MG63 (cell line): ENCODE measurements at places on chromosomes 13 and 19. TPM values are rescaled to one million over a fixed set of nuclear protein-coding genes. Genes with fewer than 3 reads are reported as not detected.

- DNase-seq, result no peak
Observed at GRCh38 chr13:32229443-32229842, 85.7 kb downstream of the ZAR1L start.

- no peak for DNase-seq
Observed at GRCh38 chr13:114025405-114025713, 51.5 kb upstream of the C13orf46 start.

- DNase-seq, result no peak
Observed at GRCh38 chr13:107475753-107476453, 739.4 kb downstream of the LIG4 start.

Gene PNMA8A
- 0.22 and 0.46 TPM in 2 replicates for total RNA-seq

DNA sequence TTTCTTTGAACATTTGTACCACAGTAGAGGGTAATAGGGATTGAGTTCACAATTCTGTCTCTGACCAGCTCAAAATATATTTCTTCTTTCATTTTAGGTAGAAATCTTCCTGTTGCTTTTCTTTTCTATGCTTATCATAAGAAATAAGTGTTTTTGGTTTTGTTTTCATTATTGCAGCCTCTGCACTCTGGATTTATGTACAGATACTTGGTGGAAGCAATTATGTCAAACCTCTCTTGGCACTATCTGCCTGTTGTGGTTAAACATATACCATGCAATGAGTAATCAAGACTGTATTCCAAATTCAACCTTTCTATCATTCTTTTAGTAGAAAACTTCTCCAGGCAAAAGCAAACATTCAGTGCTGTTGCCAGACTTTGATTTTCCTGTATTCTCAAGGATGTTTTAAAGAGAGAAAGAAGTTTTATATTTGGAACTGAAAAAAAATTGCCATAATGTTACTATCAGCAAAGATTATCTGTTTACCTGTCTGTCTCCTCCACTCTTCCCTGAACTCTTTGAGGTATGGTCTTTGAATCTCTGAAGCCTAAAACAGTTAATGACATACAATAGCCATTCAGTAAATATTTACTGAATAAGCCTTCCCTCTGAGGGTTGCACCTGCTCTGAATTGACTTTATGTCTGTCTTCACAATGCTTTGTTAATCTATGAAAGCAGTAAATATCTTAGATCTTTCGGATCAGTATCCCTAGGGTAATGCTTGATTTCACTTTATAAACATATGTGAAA is 612.5 kb upstream of the PRR20A start:
- no peak for DNase-seq

Gene LRRC25
- not detected in 2 replicates for total RNA-seq

Gene MUC16
- not detected in 2 replicates for total RNA-seq

DNA sequence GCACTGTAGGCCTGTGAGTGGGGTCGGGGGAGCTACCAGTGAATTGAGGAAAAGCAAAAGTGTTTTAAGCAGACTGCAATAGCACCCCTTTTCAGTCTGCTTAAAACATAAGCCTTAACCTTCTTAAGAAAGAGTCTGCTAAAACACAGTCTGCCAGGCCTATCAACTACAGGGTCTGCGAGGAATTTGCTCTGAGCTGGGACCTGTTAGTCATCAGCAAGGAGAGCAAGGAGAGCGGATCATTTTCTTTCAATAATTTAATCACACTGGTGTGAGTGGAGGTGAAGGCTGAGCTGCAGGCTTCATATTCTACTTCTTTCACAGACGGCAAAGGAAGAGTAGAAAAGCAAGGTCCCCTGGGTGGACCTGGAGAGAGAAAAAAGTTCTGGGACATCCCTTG is 342.7 kb downstream of the ENOX1 start:
- no peak for DNase-seq

- DNase-seq, result no peak
Observed at GRCh38 chr19:19528721-19529490, at the start of gene YJEFN3. Gene YJEFN3, plus strand, starts transcription at chr19:19528911. Its CDS starts 22 bp downstream, at chr19:19528933.

Gene IRF3
- total RNA-seq, result 64.1 and 104 TPM in 2 replicates

DNA sequence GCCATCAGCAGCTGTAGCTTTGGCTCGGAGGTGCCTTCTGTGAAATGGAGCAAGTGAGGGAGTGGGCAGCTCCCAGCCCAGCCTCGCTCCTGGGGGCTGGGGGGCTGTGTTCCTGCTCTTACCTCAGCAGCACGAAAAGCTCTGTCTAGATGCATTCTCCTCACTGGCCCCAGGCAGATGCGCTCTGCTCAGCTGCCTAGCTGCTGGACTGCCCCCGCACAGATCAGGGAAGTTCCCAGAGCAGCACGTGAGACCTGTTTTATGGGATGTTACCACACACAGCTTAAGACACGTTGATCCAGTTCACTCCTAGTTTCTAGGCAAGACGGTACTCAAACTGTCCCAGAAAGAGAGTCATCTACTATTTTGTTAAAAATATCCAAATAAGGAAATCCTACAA is 13.6 kb downstream of the LCP1 start:
- no peak for DNase-seq

Gene ANKRD24
- total RNA-seq, result 0.13 TPM in 1 of 2 replicates, not detected in the other

DNA sequence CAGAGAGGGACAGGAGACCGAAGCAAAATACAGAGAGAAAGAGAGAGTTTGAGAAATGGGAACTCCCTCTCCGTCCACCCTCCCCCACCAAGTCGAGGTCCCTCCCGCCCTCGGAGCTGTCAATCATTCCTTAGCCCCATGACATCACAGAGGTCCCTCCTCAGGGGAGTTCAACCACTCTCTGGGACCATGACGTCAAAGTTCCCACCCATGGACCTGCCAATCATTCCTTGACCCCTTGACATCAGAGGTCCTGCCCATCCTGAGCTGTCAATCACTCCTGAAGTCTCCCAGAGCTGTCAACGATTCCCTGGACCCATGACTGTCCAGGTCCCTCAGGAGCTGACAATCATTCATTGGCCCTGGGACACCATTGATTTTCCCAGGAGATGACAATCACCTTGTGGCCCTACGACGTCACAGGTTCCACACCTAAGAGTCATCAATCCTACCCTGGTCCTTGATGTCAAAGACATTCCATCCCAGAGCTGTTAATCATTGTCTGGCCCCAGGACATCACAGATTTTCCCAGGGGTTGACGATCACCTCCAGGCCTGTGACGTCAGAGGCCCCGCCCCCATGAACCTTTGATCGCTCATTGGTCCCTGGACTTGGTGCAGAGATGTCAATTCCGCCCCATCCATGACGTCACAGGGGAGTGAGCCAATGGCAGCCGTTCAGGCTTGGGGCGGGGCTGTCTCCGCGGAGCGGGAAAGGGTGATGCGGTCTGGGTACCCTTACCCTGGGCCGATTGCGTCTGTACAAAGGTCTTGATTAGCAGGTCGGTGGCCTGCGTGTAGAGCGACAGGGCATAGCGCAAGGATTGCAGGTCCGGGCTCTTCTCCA is 61.7 kb downstream of the COLGALT1 start:
- DNase-seq, result peak; percentile 16

DNA sequence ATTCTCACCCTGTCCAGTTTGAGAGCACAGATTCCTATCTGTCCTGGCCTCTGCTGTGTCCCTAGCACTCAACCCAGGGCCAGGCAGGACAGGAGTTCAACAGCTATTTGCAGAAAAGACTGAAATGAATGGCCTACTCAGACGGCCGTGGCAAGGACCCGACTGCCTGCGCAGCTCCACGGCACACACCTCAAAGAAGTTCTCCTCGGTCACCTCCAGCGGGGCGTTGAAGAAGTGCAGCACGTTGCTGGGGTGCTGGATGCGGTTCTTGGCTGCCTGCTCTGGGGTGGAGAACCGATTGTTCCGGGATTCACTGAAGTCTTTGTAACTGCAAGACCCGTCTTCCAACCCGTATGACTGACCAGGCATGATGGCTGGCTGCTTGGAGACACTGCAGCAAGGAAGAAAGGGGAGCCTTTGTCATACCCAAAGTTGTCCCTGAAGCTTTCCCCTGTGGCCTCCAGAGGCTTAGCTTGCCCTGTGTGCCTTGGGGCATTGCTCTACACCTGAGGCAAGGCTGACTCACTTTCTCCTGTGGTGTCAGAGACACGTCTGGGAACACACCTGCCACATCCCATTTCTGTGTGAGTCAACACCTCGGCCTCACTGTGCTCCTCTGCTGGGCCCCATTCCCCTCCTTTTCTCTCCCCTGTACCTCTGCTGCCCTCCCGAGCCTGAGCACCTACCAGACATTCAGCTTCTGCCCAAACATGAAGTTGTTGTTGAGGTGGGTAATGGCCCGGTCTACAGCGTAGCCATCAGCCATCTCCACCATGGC is 6.8 kb upstream of the ECH1 start:
- DNase-seq, result no peak

GRCh38 chr19:17719730-17720400 is 585 bp downstream of the MAP1S start:
- no peak for DNase-seq

Gene GJB2
- total RNA-seq, result 0.13 TPM in 1 of 2 replicates, not detected in the other

DNA sequence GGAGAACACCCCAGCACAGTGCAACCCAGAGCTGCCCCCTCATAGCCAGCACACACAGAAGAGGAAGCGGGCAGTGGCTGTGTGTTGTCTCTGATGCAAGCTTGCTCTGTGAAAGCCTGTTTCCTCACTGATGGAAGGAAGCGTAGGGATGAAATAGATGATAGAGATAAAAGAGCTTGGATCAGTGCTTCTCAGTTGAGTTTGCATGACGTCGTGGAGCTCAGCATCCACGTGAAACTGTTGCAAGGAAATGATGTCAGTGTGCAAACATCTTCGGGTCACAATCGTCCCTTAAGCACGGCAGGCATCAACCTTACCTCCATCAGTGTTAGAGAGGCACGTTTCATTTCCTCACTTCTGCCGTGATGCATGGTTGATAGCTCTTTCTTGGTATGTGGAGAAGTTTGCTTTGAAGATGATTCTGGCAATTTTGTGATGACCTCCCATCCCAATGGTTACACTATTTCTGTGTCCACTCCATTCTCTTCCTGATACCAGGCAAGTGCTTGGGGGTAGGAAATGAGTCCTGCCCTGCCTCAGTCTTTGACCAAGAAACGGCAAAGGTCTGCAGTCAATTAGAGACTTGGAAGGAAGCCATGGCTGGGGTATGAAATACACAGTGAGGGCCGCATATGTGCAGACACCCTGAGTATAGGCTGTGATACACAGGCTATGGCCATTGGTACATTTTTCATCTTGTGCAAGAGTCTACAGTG is 183.0 kb downstream of the ZNF536 start:
- DNase-seq, result no peak

DNA sequence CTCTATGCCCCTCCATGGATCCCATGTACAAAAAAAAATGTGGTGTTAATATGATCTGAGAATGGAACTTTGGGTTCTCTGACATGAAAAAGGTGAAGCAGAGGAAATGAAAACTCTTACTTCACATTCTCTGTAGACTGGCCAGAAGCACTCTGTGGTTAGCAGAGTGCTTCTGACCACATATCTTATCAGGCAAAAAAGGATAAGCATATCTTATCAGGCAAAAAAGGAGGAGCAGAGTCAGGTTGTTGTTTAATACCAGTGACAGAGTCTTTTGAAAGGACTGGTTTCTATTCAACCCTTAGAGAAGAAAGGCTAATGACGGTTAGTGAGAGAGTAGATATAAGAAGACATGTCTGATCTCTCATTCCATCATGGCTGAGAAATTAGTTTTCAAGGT is 1404.8 kb downstream of the SLITRK1 start:
- no peak for DNase-seq

GRCh38 chr19:34256835-34257558 is 2.6 kb downstream of the GARRE1 start:
- no peak for DNase-seq

- no peak for DNase-seq
Observed at GRCh38 chr19:29320618-29321017, 107.7 kb upstream of the UQCRFS1 start.

GRCh38 chr13:48816700-48817099 is 159.0 kb upstream of the FNDC3A start:
- no peak for DNase-seq

Gene KLF1
- total RNA-seq, result not detected in 2 replicates

Gene KLK14
- total RNA-seq, result not detected in 2 replicates

Gene TMEM59L
- 0.36 TPM in 1 of 2 replicates, not detected in the other for total RNA-seq

GRCh38 chr13:51534041-51534817 is 50.0 kb upstream of the WDFY2 start:
- peak; percentile 47 for DNase-seq

- no peak for DNase-seq
Observed at GRCh38 chr13:60661521-60661920, 264.5 kb downstream of the TDRD3 start.

DNA sequence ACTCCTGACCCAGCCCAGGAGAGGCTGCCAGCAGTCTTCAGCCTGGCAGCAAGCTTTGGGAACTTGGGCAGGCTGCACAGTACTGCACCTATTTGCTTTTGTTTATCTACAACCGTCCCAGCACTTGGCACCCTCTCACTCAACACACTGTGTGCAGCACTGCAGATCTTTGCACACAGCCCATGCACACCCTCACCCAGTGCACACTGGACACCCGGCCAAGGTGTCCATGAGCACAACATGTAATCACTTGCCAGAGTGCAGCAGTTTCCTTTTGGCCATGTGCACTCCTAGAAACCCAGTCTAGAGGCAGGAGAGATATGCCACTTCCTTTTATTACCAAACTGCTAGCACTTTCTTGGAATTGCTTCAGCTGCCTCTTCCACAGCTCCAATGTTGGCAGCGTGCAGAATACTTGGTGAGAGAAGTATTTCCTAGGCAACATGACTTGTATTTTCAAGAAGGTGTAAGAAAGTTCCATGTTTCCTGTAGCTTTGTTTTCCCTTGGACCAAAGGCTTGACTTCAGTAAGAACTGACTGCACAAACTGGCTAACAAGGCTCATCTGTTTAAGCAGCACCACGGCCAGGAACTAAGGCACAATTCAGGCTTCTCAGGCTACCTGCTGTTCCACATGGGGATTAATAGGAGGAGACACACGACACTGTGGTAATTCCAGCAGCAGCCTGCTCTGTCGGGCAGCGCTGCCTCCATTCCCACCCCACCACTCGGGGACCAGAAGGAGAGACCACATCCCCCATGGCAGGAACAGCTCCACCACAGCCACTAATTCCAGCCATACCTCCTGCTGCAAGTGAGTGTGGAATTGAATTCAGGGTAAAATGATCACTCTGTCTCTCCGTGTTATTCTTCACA is 15.3 kb downstream of the ATP7B start:
- peak; percentile 43 for DNase-seq

- DNase-seq, result no peak
Observed at GRCh38 chr13:59483501-59484145, 680.1 kb downstream of the DIAPH3 start.

- DNase-seq, result no peak
Observed at GRCh38 chr19:30173593-30174356, 198.4 kb upstream of the ZNF536 start.

DNA sequence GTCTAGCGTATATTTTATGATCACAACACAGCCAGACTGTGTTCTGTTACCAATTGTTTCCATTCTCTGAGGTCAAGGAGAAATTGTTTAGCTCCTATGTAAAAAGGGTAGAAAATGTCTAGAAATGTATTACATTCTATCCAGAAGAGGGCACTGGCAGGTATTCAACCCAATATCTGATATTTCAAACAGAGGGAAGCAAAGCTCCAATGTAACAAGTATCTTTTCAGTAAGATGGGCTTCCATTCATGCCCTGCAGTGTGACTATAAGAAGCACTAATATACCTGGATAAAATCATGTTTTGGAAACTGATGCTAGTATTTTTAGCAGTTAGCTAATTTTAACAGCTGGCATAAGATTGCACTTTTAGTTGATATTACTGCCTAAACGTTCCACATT is 312.7 kb downstream of the FGF14 start:
- no peak for DNase-seq
